ENCODE measurements at places on chromosomes 11 and 22.

DNA sequence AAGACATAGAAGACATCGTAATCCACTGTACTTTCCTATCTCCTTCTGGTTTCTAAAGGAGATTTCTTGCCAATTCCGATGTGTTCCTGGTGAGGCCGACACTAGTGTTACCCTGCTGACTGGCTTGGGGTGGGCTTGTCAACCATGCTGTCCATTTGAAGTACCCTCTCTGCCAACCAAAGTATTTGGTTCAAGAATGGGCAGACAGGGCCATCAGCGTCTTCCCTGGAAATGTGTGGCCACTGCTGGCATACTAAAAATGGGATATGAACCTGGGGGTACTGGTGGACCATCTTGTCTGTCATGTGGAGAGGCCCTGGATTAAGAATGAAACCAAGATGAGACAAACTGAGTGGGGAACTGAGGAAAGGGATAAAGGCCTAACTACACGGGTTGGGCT lies 1.8 kb upstream of the VSTM5 start:
- DNase-seq: no peak

GRCh38 chr11:134911514-134912180 lies 499.6 kb upstream of the B3GAT1 start:
- no peak for DNase-seq

- no peak for DNase-seq
Measured at GRCh38 chr11:64674774-64675173, 48.2 kb downstream of the NRXN2 start.

DNA sequence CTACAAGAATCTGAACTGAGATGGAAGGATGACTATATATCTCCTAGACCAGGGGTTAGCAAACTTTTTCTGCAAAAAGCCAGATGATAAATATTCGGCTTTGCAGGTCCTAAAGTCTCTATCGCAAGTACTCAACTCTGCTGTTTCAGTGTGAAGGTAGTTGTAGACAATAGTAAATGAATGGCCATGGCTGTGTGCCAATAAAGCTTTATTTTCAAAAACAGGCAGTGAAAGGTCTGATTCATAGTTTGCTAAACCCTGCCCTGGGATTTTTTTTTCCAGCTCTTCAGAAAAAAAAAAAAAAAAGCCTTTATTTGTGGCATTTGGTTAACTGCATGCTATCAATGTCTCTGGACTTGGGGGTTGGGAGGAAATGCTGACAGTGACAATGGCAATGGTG lies 37.5 kb downstream of the FAM227A start:
- peak; percentile 42 for DNase-seq

DNA sequence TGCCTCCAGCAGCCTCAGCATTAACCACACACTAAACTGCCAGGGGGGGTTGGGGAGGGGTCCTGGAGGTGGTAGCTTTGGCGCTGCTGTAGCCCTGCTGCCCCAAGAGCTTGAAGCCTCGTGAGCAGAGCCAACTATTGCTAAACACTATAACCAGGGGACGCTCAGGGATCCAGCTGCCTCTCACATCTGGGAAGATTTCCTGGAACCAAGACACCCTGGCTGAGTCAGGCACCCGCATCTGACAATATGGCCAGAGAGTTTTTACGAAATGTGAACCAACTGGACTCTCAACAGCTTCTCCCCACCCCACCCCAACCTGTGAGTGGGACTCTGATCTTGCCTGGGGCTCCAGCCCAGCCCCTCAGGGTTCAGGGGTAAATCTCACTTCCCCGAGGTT lies 14.3 kb downstream of the C1QTNF6 start:
- DNase-seq: peak; percentile 77

GRCh38 chr11:131533998-131534397 lies 163.6 kb downstream of the NTM start:
- no peak for DNase-seq

DNA sequence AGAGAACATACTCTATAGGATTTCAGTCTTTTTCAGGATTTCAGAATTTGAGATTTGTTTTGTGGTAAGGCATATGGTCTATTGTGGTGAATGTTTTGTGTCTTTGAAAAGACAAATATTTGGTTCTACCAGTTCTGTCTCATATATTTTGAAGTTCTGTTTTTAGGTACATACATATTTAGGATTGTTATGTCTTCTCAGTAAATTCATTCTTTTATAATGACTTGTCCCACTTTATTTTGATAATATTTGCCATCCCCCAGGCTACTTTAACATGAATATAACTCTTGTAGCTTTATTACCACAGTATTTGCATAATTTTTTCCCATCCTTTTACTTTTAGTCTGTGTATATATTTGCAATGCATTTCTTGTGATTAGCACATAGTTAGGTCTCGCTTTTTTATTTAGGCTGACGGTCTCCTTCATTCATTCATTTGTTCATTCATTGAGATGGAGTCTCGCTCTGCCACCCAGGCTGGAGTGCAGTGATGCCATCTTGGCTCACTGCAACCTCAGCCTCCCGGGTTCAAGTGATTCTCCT lies 32.1 kb downstream of the MTMR3 start:
- DNase-seq: no peak

- DNase-seq: no peak
Measured at GRCh38 chr11:131299598-131300438, 70.6 kb upstream of the NTM start.

DNA sequence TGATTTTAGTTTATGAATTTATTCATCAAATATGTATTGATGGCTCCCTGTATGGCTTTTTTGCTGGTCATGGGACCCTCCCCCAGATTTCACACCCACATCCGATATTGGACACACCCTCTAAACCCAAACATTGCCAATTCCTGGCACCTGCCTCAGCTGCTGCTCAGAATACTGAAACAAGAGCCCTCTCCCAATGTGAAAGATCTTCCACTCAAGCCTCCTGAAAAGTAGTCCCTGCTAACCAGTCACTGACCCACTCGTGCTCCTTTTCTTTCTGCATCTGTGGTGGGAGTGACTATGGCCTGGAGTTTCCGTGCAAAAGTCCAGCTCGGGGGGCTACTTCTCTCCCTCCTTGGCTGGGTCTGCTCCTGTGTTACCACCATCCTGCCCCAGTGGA lies at the start of gene CLDN25:
Gene CLDN25, plus strand, starts transcription at position 301 of the 400 bp plus-strand sequence. Its CDS starts 0 bp downstream, at position 301.
- no peak for DNase-seq

GRCh38 chr11:1148752-1149180 lies 9.0 kb upstream of the MUC5AC start:
- no peak for DNase-seq

- DNase-seq: no peak
Measured at GRCh38 chr22:38314933-38315822, 2.1 kb downstream of the CSNK1E start.

GRCh38 chr11:119368121-119369034 lies 13.1 kb downstream of the USP2 start:
- peak; percentile 25 for DNase-seq

DNA sequence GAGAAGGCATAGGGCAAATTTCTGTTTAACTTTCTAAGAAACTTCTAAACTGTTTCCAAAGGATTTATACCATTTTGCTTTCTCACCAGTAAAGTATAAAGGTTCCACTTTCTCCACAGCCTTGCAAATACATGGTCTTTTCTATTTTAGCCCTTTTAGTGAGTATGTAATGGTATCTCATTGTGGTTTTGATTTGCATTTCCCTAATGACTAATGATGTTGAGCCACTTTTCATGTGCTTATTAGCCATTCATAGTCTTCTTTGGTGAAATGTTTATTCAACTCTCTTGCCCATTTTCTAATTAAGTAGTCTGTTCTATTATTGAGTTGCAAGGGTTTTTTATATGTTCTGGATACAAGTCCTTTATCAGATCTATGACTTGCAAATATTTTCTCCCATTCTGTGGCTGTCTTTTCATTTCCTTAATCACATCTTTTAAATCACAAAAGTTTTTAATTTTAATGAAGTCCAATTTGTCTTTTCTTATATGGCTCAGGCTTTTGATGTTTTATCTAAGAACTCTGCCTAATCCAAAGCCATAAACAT lies 83.8 kb upstream of the KCNQ1OT1 start:
- no peak for DNase-seq

GRCh38 chr11:72070491-72070890 lies 9.9 kb downstream of the NUMA1 start:
- no peak for DNase-seq

GRCh38 chr11:102573851-102574250 lies 43.3 kb upstream of the MMP7 start:
- DNase-seq: peak; percentile 41

GRCh38 chr11:69342588-69343330 lies 48.8 kb downstream of the MYEOV start:
- no peak for DNase-seq

- DNase-seq: no peak
Measured at GRCh38 chr11:19849947-19850593, 137.4 kb downstream of the NAV2 start.

GRCh38 chr22:29377979-29378378 lies 10.4 kb downstream of the AP1B1 start:
- DNase-seq: no peak

- no peak for DNase-seq
Measured at GRCh38 chr22:43476341-43476740, 64.5 kb downstream of the MPPED1 start.

DNA sequence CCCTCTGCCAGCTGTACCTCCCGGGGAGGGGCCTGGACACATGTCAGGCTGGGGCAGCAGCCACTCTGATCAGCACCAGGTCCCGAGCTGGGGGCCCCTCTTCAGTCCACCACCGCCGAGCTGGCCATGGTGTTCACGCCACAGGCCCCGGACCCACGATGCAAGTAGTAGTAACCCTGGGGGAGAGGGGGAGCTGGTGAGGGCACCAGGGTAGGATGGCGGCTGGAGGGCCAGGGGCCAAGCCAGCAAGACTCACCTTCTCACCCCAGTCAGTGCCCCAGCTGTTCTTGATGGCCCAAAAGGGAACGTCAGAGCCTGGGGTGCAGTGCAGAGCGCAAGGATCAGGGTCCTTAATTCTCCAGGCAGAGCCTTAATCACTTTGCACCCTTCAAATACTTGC lies 4.6 kb downstream of the CTSF start:
- no peak for DNase-seq

- no peak for DNase-seq
Measured at GRCh38 chr11:32216749-32217148, 125.9 kb downstream of the RCN1 start.

DNA sequence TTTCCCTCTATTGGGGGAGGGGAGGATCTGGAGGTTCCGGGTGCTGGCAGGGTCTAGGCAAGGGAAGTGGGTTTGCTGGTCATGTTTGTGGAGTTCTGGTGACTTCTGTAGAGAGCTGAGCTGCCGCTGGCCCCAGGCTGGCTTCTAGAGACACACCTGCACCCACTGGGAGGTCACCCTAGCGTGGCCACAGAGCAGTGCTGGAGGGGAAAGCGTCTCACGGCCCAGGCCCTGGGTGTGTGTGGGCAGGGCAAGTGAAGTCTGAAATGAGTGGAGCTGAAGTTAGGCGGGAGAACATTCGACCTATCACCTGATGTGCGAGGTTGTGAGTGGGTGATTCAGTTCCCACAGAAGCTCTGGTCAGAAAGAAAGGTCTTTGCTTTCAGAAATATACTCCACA lies 27.9 kb downstream of the SMIM38 start:
- no peak for DNase-seq

DNA sequence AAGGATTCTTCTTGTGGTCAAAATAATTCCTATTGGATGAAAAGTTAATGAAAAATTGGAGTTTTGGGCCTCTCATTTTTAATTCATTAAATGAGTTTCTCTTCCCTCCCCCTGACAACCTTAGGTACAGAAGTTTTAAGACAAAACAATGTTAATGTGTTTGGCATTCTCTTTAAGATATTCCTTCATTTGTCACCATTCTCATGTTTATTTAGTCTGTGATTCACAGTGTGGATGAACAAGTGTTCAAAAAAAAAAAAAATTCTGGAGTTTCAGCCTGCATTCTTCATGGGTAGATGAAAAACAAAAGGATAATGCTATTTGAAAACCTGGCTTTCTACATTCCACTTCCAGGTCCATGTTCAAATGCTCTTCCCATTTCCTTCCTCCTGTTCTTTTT lies 172.6 kb upstream of the LUZP2 start:
- peak; percentile 2 for DNase-seq

DNA sequence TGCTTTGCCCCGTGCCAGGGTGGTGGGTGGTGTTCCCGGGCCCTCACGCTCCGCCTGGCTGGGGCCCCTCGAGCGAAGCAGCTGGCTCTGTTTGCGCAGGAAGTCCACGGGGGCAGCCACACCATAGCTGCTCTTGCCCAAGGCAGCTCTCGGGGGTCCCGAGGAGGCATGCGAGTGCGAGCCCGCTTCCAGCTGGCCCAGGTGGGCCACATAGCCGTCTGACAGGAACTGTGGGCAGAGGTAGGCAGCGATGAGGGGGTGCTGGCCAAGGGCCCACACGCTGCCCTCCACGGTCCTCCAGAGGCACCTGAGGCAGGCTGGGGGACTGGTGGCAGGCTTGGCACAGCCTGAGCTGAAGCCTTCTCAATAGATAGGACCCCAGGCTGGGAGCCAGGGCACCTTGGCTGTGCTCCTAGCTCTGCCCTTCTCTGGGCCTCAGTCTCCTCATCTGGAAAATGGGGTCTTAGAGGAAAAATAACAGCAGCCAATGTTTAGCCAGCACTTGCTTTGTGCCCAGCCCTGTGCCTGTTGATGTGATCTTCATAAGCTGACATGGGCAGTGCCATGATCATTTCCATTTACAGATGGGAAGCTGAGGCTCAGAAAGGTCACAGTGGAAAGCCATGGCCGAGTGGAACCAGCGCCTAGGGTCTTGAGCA lies 9.4 kb downstream of the AIP start:
- no peak for DNase-seq

DNA sequence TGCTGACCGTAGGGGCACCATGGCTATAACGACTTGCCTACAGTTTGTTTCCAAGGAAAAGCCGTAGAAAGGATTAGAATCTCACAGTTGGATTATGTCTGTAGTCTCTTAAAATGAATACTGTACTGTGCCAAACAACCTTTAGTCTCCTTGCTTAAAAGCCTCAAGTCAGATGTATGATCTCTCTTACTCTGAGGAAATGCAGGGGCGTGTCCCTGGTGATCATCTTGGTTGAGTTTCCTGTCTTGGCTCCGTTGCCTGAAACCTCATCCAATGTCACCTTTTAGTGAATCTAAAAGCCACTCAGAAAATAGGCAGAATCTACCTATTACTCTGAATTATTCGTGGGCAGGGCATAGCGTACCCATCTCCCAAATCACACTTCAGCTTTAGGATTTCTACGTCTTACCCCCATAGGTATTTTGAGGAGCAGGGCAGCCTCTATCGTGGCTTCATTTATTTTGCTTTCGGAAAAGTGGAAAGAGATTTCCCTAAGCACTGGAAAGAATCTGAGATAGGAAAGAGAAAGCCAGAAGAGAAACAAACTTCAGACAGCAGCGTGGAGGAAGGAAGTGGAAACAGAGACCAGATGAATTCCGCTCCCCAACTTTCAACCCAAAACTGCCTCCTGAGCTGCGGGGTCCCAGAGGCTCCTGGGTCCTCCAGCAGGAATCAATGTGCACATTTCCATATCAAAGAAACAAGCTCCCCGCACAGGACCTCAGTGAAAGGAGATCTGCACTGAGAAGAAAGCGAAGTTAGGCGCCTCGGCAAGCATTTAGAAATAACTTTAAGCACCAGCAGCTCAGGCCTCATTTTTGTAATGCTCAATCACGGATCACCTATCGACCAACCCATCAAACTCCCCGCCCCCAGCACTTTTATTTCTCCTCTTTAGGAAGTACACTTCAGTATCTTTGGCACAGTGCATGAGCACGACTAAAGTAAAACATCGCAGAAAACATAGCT lies 245.8 kb downstream of the ETS1 start:
- DNase-seq: no peak
